ENCODE measurements at places on chromosomes 5 and 9. TPM values are rescaled to one million over a fixed set of nuclear protein-coding genes. Genes with fewer than 3 reads are reported as not detected.

STPG3 gene
- polyA plus RNA-seq = not detected

SPAAR gene
- polyA plus RNA-seq = not detected

- no peak for DNase-seq
Measured at GRCh38 chr9:111910428-111910827, 13.8 kb downstream of the UGCG start.

DNA sequence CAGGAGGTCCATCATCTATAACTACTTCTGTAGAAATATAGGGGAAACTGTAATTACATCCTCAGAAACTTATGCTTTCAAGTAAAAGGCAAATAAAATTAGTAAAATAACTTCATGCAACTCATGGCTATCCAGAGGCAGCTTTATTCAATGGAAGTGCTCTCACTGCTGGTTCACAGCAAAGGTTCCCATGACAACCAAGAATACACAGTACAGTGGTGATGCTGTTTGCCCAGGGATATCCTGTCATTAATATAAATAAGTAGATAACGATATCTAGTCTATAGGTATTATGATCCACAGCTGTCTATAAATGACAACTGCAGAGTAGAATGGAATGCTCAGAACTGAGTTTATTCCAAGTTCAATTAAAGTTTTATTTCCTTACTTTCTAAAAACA, 390.3 kb downstream of the PDE4D start:
- no peak for DNase-seq

DNA sequence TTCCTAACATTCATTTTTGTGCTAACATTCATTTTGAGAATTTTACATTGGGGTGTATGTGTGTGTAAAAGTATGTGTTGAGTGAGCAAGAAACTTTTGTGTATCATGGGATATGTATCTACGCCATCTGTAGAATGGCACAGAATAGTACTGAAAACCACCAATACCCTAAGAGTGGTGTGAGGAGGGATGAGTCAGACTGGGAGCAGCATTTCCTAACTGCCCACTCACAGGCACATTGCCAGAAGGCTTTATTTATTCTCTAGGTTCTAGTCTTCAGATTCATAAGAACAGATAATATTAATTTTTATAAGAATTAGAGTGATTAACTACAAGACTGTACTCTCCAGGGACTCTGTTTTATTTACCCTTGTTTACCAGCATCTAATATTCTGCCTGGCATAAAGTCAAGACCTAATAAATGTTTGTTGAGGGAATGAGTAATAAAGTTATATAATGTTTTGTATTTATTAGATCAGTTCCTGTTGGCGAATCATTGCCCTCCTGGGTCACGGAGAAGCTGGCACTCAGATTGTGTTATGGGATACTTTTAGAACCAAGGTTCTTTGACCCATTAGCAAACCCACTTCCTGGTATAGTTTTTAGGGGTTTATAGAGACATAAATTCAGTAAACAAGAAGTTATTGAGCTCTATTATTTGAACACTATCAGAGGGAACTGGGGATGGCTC, 159.1 kb upstream of the PPP2R2B start:
- no peak for DNase-seq

- no peak for DNase-seq
Measured at GRCh38 chr9:3997492-3997891, 302.4 kb downstream of the GLIS3 start.

DNA sequence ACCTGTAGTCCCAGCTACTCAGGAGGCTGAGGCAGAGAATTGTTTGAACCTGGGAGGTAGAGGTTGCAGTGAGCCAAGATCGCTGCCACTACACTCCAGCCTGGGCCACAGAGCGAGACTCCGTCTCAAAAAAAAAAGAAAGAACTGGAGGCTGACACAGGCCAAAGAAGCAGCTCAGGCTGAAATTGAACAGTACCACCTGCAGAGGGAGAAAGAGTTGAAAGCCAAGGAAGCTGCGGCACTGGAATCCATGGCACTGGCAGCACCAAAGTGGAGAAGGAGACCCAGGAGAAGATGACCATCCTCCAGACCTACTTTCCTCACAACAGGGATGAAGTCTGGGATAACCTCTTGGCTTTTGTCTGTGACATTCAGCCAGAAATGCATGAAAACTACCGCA, 11.3 kb upstream of the TMEM141 start:
- no peak for DNase-seq

IGFBPL1 gene
- polyA plus RNA-seq = not detected

- no peak for DNase-seq
Measured at GRCh38 chr9:5488221-5489008, 21.9 kb upstream of the PDCD1LG2 start.

PCDHB13 gene
- not detected for polyA plus RNA-seq

GRCh38 chr5:6659941-6660684, 26.9 kb downstream of the SRD5A1 start:
- no peak for DNase-seq

KIAA1958 gene
- 2.4 TPM for polyA plus RNA-seq

DNA sequence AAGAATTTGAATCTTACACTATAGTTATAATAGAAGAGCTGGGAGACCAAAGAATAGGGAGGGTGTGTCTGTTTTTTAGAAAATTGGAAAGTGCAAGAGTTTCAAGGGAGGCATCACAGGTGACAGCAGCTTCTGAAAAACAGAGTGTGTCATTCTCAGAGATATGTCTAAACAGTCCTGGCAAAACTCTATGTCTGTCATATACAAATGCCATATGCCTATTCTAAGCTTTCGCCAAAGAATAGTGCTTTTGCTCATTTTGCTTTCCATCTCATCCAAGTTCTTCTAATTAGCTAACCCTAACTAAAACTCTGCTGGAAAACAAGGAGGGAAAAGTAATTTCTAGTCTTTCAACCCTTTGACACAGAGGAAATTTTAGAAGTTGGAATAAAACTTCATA, 388.0 kb upstream of the TYRP1 start:
- no peak for DNase-seq

DNA sequence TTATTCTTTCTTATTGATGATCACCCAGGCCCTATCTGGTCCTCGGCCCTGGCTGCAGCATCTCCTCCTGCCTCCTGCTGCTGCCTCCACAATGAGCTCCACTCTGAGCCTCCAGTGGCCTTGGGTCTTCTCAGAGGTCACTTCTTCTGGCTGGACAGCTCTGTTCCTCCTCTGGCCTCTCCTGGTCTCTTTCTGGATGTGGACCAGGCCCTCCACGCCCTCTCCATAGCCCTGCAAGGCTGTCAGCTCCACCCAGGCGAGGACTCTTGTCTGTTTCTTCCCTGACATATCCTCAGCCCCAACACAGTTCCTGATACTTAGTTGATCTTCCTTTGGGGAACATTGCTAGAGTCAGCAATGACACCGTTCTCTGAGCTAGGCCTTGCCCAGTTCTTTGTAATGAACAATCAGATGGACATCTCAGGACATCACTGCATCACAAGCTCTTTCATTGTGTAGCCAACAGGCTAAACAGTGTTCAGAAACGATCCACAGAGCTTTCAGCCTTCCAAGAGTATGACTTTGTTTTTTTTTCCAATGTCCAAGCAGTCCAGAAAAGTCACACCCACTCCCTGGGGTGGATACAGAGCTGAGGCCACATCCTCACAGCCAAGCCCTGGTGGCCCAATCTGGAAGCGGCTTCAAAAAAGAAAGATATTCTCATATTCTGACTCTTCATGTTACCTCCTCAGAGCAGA, 62.5 kb upstream of the DNAH5 start:
- no peak for DNase-seq

GRCh38 chr5:180389252-180390101, 36.3 kb upstream of the GFPT2 start:
- DNase-seq = no peak

All from CD8-positive, alpha-beta memory T cell (primary cell).